Uterus (tissue), 4 donors: ENCODE measurements at places on chromosomes 13 and 19. TPM values are rescaled to one million over a fixed set of nuclear protein-coding genes. Genes with fewer than 3 reads are reported as not detected.

- no peak for DNase-seq
- H3K4me3 ChIP-seq = no peak overlapping the region
- H3K36me3 ChIP-seq = no peaks in the 10 kb centered on the region
- no peaks in the 10 kb centered on the region for H3K27me3 ChIP-seq
- H3K27ac ChIP-seq = no peak overlapping the region
Measured at GRCh38 chr19:6521718-6522646, 8.8 kb upstream of the TNFSF9 start.

GRCh38 chr19:5974721-5975387 lies 3.1 kb downstream of the RANBP3 start:
- peaks cover 15% of the 10 kb centered on the region for H3K4me1 ChIP-seq
- H3K27me3 ChIP-seq = no peaks in the 10 kb centered on the region
- no peak overlapping the region for H3K27ac ChIP-seq
- no peak for DNase-seq
- H3K36me3 ChIP-seq = no peaks in the 10 kb centered on the region
- H3K4me3 ChIP-seq = no peak overlapping the region

GRCh38 chr13:94546061-94546839 lies 49.7 kb downstream of the TGDS start:
- H3K27ac ChIP-seq = no peak overlapping the region
- H3K36me3 ChIP-seq = no peaks in the 10 kb centered on the region
- H3K4me1 ChIP-seq = no peaks in the 10 kb centered on the region
- no peak overlapping the region for H3K4me3 ChIP-seq
- DNase-seq = no peak

GRCh38 chr19:3350014-3350663 lies 16.2 kb upstream of the NFIC start:
- peaks cover 4% of the 10 kb centered on the region for H3K4me1 ChIP-seq
- no peaks in the 10 kb centered on the region for H3K36me3 ChIP-seq
- no peak for DNase-seq
- no peak overlapping the region for H3K27ac ChIP-seq
- no peak overlapping the region for H3K4me3 ChIP-seq

- H3K4me1 ChIP-seq = no peaks in the 10 kb centered on the region
- H3K4me3 ChIP-seq = no peak overlapping the region
- no peaks in the 10 kb centered on the region for H3K27me3 ChIP-seq
- no peak for DNase-seq
- H3K27ac ChIP-seq = no peak overlapping the region
- no peaks in the 10 kb centered on the region for H3K36me3 ChIP-seq
Measured at GRCh38 chr19:963486-963951, 20.6 kb upstream of the WDR18 start.

DNA sequence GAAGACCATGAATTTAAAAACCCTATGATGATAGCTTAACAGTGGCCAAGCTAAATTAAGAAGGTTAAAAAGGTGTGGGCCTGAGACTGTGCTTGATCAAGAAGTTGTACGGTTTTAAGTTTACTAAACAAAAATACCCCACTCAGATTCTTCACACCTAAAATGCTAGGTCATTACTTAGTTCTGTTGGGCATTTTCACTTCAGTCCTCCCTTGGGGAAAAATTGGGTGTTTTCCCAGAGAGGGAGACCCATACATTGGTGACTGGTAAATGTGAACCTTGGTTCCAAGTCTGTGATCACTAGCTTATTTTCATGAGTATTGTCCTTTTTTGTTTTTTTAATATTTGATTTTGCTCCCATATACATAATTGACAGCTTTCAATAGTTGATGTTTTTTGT lies 44.4 kb downstream of the MTUS2 start:
- no peak for DNase-seq
- no peak overlapping the region for H3K4me3 ChIP-seq
- H3K36me3 ChIP-seq = no peaks in the 10 kb centered on the region
- H3K27me3 ChIP-seq = no peaks in the 10 kb centered on the region
- no peak overlapping the region for H3K27ac ChIP-seq

DNA sequence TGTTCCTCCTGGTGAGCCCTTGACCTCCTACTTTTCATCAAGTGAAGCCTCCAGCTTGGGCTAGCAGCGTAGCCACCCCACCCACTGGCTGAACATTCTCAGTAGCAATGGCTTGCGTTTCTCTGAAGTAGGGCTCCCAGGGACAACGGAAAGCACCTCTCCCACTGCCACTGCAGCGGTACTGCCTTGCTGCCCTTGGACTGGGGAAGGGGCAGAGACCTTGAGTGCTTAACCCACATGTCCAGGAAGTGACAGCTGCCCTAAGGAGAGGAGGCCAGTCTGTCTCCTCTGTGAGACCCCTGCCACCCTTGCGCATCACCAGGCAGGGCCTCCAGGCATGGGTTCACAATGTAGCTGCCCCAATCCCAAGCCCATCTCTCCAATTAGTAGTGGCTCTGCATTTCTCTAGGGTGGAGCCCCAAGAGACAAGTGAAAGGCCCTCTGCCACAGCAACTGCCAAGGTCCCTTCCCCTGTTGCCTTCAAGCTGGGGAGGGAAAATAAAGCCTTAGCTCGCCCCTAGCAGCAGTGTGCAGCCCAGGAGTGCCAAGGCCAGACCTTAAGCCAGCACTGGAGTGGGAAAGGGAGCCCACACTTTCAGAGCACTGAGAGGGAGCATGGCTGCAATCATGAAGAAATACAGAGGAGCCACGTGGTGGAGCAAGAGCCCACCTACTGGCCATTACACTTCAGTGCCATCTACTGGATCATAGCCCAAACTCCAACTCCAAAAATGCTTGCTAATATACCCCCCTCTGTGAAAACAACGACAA lies 175.9 kb upstream of the TRPC4 start:
- no peak for DNase-seq
- no peaks in the 10 kb centered on the region for H3K4me1 ChIP-seq
- H3K27ac ChIP-seq = no peak overlapping the region

GRCh38 chr13:114298866-114299265 lies 15.4 kb upstream of the CHAMP1 start:
- H3K4me1 ChIP-seq = no peaks in the 10 kb centered on the region
- no peaks in the 10 kb centered on the region for H3K36me3 ChIP-seq
- no peak for DNase-seq
- H3K27ac ChIP-seq = no peak overlapping the region

DNA sequence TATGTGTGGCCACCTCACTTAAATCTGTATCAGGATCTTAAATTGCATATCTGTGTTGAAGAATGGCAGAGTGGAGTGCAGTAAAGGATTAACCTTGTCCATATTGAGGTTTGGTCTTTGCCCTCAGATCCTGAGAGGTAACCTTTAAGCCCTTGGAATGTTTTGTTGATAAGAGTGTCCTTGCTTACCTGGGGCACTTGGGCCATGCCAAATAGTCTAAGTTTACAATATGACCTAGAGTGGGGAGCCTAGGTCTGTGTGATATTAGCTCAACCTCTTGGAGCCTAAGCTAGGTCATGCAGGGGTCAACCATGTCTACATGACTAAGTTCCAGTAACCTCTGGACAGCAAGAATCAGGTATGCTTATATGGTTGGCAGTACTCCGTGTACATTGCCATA lies 792.5 kb downstream of the DIAPH3 start:
- H3K36me3 ChIP-seq = no peaks in the 10 kb centered on the region
- H3K4me3 ChIP-seq = no peak overlapping the region
- H3K27ac ChIP-seq = no peak overlapping the region
- no peaks in the 10 kb centered on the region for H3K27me3 ChIP-seq

GRCh38 chr13:30976025-30976424 lies 43.6 kb downstream of the TEX26 start:
- H3K4me1 ChIP-seq = no peaks in the 10 kb centered on the region
- H3K4me3 ChIP-seq = no peak overlapping the region
- H3K27ac ChIP-seq = no peak overlapping the region
- DNase-seq = no peak
- H3K36me3 ChIP-seq = no peaks in the 10 kb centered on the region

The LCP1 gene
- 21.2 TPM for total RNA-seq

The APOC1 gene
- 3.5 TPM for total RNA-seq

The KIR3DL1 gene
- total RNA-seq = not detected

The FCER2 gene
- not detected for total RNA-seq

The TUBA3C gene
- total RNA-seq = not detected
